Pancreas (tissue), 10 donors: ENCODE measurements at places on chromosomes 5 and 9. TPM values are rescaled to one million over a fixed set of nuclear protein-coding genes. Genes with fewer than 3 reads are reported as not detected.

CYLC2 gene
- 0.05 TPM for polyA plus RNA-seq

NTNG2 gene
- polyA plus RNA-seq, result 1.1 TPM

PTRH1 gene
- 11.5 TPM for polyA plus RNA-seq

TSLP gene
- 0.23 TPM for polyA plus RNA-seq

SAPCD2 gene
- polyA plus RNA-seq, result 0.38 TPM

GALT gene
- 58.0 TPM for polyA plus RNA-seq

SLC45A2 gene
- polyA plus RNA-seq, result 0.08 TPM

KIAA0825 gene
- polyA plus RNA-seq, result 0.33 TPM

CATSPER3 gene
- 2.2 TPM for polyA plus RNA-seq

SPACA9 gene
- 3.6 TPM for polyA plus RNA-seq

GNAQ gene
- 12.5 TPM for polyA plus RNA-seq

FGFR4 gene
- polyA plus RNA-seq, result 105 TPM

SH2D3C gene
- polyA plus RNA-seq, result 6.9 TPM

FCN2 gene
- 0.38 TPM for polyA plus RNA-seq

PCDHGB7 gene
- 1.0 TPM for polyA plus RNA-seq

ARHGEF37 gene
- polyA plus RNA-seq, result 7.8 TPM

GALNT12 gene
- 4.2 TPM for polyA plus RNA-seq

C8G gene
- 0.84 TPM for polyA plus RNA-seq

TRIM36 gene
- 0.52 TPM for polyA plus RNA-seq

HMMR gene
- polyA plus RNA-seq, result 0.08 TPM

COL27A1 gene
- polyA plus RNA-seq, result 109 TPM

AKNA gene
- polyA plus RNA-seq, result 6.9 TPM

FCHO2 gene
- 5.9 TPM for polyA plus RNA-seq

ITK gene
- polyA plus RNA-seq, result 0.26 TPM
